Endodermal cell (in vitro differentiated cells): ENCODE measurements at places on chromosomes 7 and 10. TPM values are rescaled to one million over a fixed set of nuclear protein-coding genes. Genes with fewer than 3 reads are reported as not detected.

- no peak overlapping the region for H3K4me3 ChIP-seq
- H3K36me3 ChIP-seq = no peaks in the 10 kb centered on the region
- no peaks in the 10 kb centered on the region for H3K27me3 ChIP-seq
- DNase-seq = no peak
- no peak overlapping the region for H3K27ac ChIP-seq
These were observed 624.7 kb upstream of the IGFBP3 start for GRCh38 chr7:46545790-46546189.

DNA sequence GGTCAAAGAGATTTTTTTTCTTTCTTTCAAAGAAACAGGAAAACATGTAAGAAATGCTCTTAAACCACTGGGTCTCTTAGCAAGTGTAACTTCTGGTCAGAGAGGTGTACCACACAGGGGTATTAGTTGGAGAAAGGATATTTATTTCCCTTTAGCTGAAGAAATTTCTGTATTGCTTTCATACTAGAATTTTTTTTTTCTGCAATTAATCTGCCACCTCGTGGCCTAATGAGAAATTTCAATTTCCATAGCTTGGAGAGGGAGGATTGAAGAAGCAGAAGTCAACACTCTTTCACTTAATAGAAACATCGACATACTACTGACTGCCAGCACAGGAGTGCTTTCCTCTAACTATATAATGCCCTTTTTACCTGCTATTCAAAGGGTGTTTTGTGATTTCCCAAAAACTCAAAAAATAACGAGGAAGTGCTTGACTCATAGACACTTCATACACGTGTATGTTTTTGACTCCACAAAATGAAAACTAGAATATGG, 177.6 kb upstream of the NAMPT start:
- no peak overlapping the region for H3K4me3 ChIP-seq
- H3K36me3 ChIP-seq = peaks cover 8% of the 10 kb centered on the region
- H3K4me1 ChIP-seq = peaks cover 4% of the 10 kb centered on the region
- DNase-seq = no peak
- H3K27ac ChIP-seq = no peak overlapping the region

GRCh38 chr7:33849004-33849403, 56.3 kb upstream of the BMPER start:
- H3K4me1 ChIP-seq = no peaks in the 10 kb centered on the region
- H3K27me3 ChIP-seq = peaks cover 53% of the 10 kb centered on the region
- H3K27ac ChIP-seq = no peak overlapping the region
- no peak for DNase-seq
- no peak overlapping the region for H3K4me3 ChIP-seq

DNA sequence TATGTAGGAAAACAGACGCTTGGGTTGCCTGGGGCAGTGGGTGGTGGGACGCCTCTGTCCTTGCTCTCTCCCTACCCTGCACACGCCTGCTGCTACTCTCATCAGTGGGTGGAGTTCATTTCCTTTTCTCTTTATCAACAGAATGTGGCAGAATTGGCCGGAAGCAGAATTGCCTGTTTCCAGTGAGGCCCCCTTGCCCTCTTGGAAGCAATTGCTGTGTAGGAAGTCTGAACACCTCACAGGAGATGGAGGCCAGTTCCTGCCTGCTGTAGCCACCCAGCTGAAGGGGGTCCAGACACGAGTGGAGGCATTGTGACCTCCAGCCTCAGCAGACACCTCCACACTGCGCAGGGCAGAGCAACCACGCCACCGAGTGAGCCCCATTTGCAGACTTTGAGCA, 331.6 kb upstream of the ZNF32 start:
- no peaks in the 10 kb centered on the region for H3K36me3 ChIP-seq
- H3K27ac ChIP-seq = no peak overlapping the region
- H3K4me1 ChIP-seq = no peaks in the 10 kb centered on the region
- H3K27me3 ChIP-seq = no peaks in the 10 kb centered on the region
- no peak for DNase-seq

The LIPJ gene
- 0.09 TPM in 1 of 3 replicates, not detected in the others for total RNA-seq

- H3K36me3 ChIP-seq = no peaks in the 10 kb centered on the region
- H3K4me3 ChIP-seq = no peak overlapping the region
- H3K4me1 ChIP-seq = no peaks in the 10 kb centered on the region
- no peak for DNase-seq
- no peaks in the 10 kb centered on the region for H3K27me3 ChIP-seq
These were observed 58.0 kb downstream of the LAMB4 start for GRCh38 chr7:108072116-108072515.

- H3K4me1 ChIP-seq = no peaks in the 10 kb centered on the region
- H3K4me3 ChIP-seq = no peak overlapping the region
- peak; percentile 45 for DNase-seq
- no peaks in the 10 kb centered on the region for H3K36me3 ChIP-seq
- H3K27me3 ChIP-seq = no peaks in the 10 kb centered on the region
These were observed 65.4 kb upstream of the TNS3 start for GRCh38 chr7:47647181-47647917.

DNA sequence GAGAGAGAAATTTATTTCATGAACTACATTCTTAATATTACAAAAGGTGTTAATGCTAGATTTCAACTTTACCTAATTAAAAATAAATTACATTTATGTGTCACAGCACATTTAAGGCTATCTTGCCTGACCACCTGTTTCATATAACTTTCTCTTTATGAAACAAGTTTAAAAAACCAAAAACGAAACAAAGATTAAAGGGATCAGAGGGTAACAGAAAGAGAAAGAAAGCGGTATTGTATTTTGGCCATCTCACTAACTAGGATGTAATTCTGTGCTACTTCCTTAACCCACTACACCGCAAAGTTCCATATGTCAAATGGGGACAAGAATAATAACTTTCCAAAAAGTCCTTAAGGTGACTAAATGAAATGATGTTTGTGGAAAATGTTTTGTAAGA, 6.3 kb upstream of the RHOBTB1 start:
- no peak for DNase-seq
- H3K36me3 ChIP-seq = no peaks in the 10 kb centered on the region
- peaks cover 10% of the 10 kb centered on the region for H3K27me3 ChIP-seq
- H3K4me1 ChIP-seq = no peaks in the 10 kb centered on the region

GRCh38 chr10:43086321-43086942, 9.6 kb downstream of the RET start:
- no peaks in the 10 kb centered on the region for H3K36me3 ChIP-seq
- no peaks in the 10 kb centered on the region for H3K4me1 ChIP-seq
- no peak for DNase-seq
- H3K27me3 ChIP-seq = no peaks in the 10 kb centered on the region
- no peak overlapping the region for H3K4me3 ChIP-seq

DNA sequence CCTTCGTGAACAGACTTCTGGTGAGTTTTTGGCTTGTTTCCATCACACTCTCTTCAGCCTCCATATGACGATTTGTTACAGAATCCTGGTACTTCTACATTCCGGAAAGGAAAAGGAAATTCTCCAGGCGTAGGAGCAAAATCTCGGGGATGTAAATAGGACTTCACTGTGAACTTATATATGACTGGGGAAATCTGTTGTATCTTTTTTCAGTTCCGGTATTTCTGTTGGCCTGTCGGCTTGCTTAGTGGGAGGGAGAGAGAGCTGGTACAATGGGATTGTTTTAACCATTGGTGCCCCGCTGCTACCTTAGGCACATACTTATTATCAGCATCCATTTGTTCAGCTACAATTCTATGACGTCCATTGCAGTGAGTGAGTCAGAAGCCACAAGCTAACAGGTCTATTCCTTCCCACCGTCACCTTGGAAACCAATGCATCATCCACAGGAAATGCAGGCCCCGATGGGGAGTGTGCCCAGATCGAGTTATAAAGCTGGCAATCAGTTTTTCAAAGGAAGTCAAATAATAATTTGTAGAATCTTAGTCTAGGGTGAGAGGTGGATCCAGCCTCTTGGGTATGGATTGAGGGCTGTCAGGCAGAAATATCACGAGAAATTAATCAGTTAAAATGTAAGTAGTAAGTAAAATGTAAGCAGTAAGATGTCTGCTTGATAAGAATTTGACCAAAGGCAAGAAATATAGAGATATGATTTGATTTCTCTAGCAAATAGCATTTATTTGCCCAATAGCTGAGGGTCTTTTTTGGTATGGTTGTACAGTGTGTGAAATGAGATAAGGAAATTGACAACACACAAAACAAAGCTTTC, 92.0 kb upstream of the MKLN1 start:
- no peak overlapping the region for H3K27ac ChIP-seq
- peak; percentile 57 for DNase-seq
- H3K4me3 ChIP-seq = no peak overlapping the region
- H3K36me3 ChIP-seq = no peaks in the 10 kb centered on the region
- H3K27me3 ChIP-seq = no peaks in the 10 kb centered on the region

- H3K4me3 ChIP-seq = no peak overlapping the region
- no peak for DNase-seq
- H3K36me3 ChIP-seq = no peaks in the 10 kb centered on the region
- no peaks in the 10 kb centered on the region for H3K27me3 ChIP-seq
- no peak overlapping the region for H3K27ac ChIP-seq
These were observed 108.1 kb downstream of the ANLN start for GRCh38 chr7:36497775-36498174.

DNA sequence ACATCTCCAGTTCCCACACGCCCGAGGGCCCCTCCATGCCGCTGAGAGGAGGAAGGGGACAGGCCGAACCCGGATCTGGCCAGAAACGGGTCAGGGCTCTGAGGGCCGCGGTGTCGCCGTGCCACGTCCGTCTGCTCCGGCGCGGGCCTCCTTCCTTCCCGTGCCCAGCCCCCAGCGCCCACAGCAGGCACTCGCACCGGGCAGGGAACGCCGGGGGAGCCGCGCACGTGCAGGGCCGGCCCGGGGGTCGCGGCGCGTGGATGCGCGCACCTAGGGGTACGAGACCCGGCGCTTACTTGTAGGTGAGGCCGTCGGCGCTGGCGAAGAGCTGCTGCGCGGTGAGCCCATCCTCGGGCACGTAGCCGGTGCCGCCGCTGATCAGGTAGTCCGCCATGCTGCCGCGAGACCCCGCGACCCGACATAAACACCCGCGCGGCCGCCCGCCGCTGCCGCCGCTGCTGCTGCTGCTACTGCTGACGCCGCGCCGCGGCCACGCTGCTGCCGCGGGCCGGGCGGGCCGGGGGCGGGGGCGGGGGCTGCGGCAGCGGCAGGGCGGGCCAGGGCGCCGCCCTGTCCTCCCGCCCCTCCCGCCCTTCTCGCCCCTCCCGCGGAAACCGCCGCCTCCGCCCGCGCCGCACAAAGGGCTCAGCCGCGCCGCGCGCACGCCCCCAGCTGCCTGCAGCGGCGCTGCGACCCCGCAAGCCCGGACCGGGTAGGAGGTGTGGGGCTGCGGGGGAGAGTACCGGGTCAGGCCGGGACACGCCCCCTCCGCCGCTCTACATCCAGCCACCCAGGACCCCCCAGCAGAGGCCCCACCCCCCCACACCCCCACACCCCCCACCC, 4.1 kb downstream of the IMPDH1 start:
- H3K27ac ChIP-seq = no peak overlapping the region
- peaks cover 53% of the 10 kb centered on the region for H3K27me3 ChIP-seq
- H3K4me3 ChIP-seq = peak overlapping the region; percentile 49
- H3K36me3 ChIP-seq = no peaks in the 10 kb centered on the region

DNA sequence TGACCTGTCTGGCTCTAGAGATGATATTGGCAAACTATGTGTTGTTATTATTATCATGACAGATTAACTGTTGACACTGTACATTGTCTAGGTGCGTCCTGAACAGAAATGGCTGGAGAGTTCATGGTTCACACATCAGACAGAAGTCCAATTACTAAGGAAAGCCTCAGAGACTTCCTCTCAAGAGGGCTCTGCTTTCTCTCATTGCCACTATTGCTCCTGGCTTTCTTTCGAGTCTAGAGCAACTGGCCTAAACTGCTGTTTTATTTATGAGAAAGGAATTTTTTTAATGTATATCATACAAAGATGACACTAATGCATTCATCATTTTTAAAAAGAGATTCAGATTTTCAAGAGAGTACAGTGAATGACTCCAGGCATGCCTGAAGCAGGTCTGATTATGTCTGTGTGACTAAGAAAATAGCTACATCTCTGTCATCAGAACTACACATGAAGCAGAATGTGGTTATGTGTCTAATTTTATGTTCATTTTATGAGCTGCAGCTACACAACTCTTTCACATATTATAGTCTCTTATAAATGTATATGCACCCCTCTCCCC, 30.4 kb downstream of the NRCAM start:
- H3K27ac ChIP-seq = no peak overlapping the region
- H3K4me3 ChIP-seq = no peak overlapping the region
- H3K4me1 ChIP-seq = no peaks in the 10 kb centered on the region
- no peak for DNase-seq
- no peaks in the 10 kb centered on the region for H3K36me3 ChIP-seq
- H3K27me3 ChIP-seq = no peaks in the 10 kb centered on the region

The RAPGEF5 gene
- 23.2 to 56.9 TPM (median 26.8 TPM) in 3 replicates for total RNA-seq

GRCh38 chr7:102170393-102170970, 116.2 kb upstream of the SH2B2 start:
- H3K4me1 ChIP-seq = no peaks in the 10 kb centered on the region
- no peak for DNase-seq
- H3K4me3 ChIP-seq = no peak overlapping the region

GRCh38 chr10:12727832-12728215, 273.7 kb downstream of the CCDC3 start:
- no peaks in the 10 kb centered on the region for H3K36me3 ChIP-seq
- no peaks in the 10 kb centered on the region for H3K27me3 ChIP-seq
- no peak overlapping the region for H3K4me3 ChIP-seq
- DNase-seq = peak; percentile 67

DNA sequence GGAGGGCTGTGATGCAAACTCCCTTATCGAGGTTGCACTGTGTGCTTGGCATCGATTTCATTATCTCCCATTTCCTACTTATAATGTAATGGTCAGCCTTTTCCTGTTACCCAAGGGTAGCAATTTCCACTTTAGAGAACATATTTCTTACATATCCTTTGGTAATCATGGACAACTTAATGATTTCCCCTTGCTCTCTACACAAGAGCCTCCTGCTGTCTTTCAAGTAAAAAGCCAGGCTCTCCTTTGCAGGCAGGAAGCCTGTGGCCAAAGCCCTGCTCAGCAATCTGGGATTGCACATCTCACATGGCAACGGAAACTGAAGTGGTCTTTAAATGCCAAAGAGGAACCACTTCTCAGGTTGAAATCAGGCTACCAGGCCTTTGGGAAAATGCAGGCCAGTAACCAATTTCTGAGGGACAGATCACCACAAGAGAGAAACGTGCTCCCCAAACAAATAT, 86.7 kb upstream of the IKZF1 start:
- H3K27ac ChIP-seq = no peak overlapping the region
- H3K27me3 ChIP-seq = no peaks in the 10 kb centered on the region
- no peak overlapping the region for H3K4me3 ChIP-seq
- no peaks in the 10 kb centered on the region for H3K4me1 ChIP-seq
- H3K36me3 ChIP-seq = no peaks in the 10 kb centered on the region
- DNase-seq = peak; percentile 11

DNA sequence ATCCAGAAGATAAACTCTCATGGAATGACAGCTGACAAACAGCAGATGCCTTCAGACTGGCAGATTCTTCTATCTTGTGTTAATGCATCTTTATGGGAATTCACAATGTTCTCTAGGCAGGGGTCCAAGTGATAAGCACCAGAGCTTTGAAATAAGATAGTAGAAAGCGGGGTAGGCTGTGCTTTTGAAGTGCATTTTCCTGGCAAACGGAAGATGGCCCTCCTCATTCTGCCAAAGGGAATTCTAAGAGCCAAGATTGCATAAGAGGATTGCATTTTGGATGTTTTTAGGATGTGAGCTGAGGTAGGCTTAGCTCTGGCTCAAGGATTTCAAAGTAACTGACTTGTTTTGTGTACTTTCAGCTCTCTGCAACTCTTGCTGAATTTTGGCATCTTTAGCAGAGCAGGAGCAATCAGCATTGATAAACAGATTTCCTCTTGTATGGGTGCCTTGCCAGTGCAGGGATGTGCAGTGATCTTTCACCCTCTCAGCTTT, 298.5 kb upstream of the KLF6 start:
- no peak overlapping the region for H3K27ac ChIP-seq
- peak; percentile 66 for DNase-seq
- H3K4me1 ChIP-seq = peaks cover 6% of the 10 kb centered on the region
- H3K36me3 ChIP-seq = no peaks in the 10 kb centered on the region
- H3K4me3 ChIP-seq = no peak overlapping the region

The BMPER gene
- total RNA-seq = 29.4 to 71.2 TPM (median 66.5 TPM) in 3 replicates
